ENCODE measurements at places on chromosomes 1 and 21.

- no peaks in the 10 kb centered on the region for H3K4me1 ChIP-seq
- peaks cover 38% of the 10 kb centered on the region for H3K27me3 ChIP-seq
- H3K36me3 ChIP-seq: no peaks in the 10 kb centered on the region
- no peak overlapping the region for H3K4me3 ChIP-seq
These were observed 145.1 kb downstream of the TM2D1 start for GRCh38 chr1:61579802-61580201.

DNA sequence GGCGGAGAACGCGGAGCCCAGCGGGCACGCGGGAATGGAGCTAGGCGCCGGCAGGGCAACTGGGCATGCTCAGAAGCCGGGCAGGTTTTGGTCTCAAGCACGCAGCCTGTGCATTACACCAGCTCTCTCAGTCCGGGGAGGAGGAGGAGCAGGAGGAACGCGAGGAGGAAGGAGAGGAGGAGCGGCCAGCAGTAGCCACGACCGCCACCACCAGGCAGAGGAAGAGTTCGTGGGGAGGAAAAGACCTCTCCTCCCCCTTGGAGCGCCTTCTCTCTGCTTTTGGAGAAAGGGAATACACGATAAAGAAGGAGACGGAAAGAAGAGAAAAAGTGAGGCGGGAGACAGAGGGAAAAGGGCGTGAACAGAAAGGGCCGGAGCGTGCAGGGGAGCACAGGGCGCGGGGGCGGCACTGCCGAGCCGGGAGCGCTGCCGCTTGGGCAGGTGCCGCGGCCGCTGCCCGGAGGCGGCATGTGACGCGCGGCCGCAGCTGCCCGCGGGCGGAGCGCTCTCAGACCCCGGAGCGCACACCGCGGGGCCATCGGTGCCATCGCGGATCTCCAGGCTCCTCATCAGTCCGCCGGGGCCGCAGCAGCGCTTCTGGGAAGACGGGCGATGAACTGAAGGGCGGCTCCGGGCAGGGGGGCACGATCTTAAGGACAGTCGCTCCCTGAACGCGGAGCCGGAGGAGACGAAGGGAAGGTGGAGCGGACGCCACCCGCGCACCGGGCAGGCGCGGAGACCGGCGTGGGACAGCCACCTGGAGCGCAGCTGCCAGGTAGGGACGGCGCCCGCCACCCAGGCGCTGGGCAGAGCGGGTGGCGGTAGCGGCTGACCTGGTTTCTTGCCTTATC is at the start of gene CHRM3:
Gene CHRM3, plus strand, starts transcription at position 116 of the 851 bp plus-strand sequence. CDS start 520,884 bp downstream, outside the sequence.
- H3K27ac ChIP-seq: no peak within 1 kb of the TSS
- peaks cover 69% of the 10 kb centered on the region for H3K27me3 ChIP-seq
- peak within 1 kb of the TSS; percentile 88 for H3K4me3 ChIP-seq
- H3K4me1 ChIP-seq: peaks cover 16% of the 10 kb centered on the region
- no peaks in the 10 kb centered on the region for H3K36me3 ChIP-seq
- DNase-seq: peak; percentile 40

DNA sequence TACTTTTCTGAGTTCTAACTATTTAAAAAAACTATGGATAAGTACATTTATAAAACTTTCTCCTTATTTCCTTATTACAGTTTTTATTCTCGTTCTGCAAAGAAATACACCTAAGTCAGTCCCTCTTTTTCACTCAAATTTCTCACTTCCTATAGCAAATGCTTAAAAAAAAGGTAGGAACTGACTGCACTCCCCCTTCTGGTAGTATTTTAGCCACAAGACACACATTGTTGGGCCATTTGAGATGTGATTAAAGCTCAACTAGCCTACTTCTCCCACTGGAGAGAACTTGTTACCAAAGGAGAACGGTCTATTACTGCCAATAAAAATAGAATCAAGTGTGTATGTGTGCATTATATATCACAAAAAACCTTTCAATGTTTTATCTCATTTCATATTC is 521.9 kb upstream of the PRMT6 start:
- no peaks in the 10 kb centered on the region for H3K4me1 ChIP-seq
- no peaks in the 10 kb centered on the region for H3K27me3 ChIP-seq
- DNase-seq: no peak
- H3K4me3 ChIP-seq: no peak overlapping the region
- no peak overlapping the region for H3K27ac ChIP-seq

DNA sequence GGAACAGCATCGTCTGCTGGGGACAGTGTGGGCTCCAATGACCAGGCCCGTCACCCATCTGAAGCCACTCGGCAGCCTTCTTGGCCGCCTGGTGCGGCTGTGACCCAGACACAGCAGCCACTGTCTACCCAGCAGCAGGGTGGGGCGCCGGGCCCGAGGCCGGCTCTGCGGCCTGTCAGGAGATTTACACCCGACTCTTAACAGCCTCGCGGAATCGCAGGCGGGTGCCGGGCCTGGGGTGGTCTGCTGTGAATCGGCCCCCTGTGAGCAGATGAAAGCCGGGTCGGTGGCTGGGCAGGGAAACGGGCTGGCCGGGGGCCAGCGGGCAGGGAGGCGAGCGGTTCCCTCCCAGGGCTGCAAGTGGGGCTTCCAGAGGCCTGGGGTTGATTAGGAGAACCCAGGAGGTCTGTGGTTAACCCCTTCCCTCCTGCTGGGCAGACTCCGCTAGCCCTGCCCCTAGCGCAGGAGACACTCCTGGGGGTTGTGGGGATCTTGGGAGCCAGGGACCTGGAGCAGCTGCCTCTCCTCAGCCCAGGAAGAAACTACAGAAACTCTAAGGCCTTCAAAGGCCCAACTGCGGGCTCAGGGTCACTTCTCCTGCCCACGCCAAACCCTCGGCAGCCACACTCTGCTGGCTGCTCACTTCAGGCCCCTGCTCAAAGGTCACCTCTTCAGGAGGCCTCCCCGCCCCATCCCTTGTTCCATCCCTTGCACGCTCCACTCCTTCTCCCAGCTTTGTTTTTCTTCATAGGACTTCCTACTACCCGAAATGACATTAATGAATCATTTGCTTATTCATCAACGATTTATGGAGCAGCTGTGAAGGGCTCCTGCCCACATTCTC is 15.6 kb downstream of the RUNX3 start:
- peak overlapping the region; percentile 52 for H3K27ac ChIP-seq
- H3K27me3 ChIP-seq: no peaks in the 10 kb centered on the region
- peak; percentile 36 for DNase-seq
- H3K4me3 ChIP-seq: no peak overlapping the region
